ENCODE measurements at places on chromosomes 7 and 10. TPM values are rescaled to one million over a fixed set of nuclear protein-coding genes. Genes with fewer than 3 reads are reported as not detected.

ITGA8 gene
- 15.5 TPM for total RNA-seq

CADPS2 gene
- 25.5 TPM for total RNA-seq

GRCh38 chr7:55083206-55083605 lies 64.4 kb downstream of the EGFR start:
- no peak for DNase-seq

- no peak for DNase-seq
These were observed 143.0 kb downstream of the RPS24 start for GRCh38 chr10:78176320-78177317.

GRCh38 chr7:120395526-120396019 lies 122.6 kb downstream of the KCND2 start:
- DNase-seq, result no peak

Data from vagina (tissue), 2 donors.